ENCODE measurements at places on chromosomes 5 and 9. TPM values are rescaled to one million over a fixed set of nuclear protein-coding genes. Genes with fewer than 3 reads are reported as not detected.

ANKRD18A gene
- 2.8 TPM for total RNA-seq

SPATA31C1 gene
- total RNA-seq, result not detected

FIBCD1 gene
- 0.09 TPM for total RNA-seq

GFI1B gene
- total RNA-seq, result 0.61 TPM

IFNA2 gene
- not detected for total RNA-seq

PCDHB15 gene
- total RNA-seq, result 0.33 TPM

SLC28A3 gene
- 1.3 TPM for total RNA-seq

INSL4 gene
- 0.05 TPM for total RNA-seq

NOXA1 gene
- total RNA-seq, result 1.9 TPM

DNA sequence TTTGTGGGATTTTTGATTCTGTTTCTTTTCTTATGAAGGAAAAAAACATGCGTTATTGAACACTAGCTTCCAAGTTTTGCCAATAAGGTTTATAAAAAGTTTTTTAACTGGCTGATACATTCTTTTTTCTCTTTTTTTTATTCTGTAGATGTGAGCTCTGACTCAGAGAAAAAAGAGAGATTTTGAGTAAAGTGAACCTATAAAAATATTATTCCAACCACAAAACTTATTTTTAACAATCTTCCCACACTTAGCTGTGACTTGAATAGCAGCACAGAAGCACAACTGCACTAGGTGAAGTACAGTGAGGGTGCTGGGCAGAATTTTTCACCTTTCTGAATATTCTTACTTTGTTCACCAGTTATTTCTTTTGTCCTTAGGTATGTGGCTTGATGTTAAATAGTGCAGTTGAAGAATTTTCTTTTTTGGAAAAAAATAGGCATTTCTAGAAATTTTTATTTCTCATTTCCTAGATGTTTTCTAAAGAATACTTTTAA is 41.6 kb downstream of the CHSY3 start:
- H3K36me3 ChIP-seq, result no peaks in the 10 kb centered on the region
- DNase-seq, result no peak
- no peak overlapping the region for H3K4me3 ChIP-seq
- no peaks in the 10 kb centered on the region for H3K27me3 ChIP-seq
- H3K4me1 ChIP-seq, result no peaks in the 10 kb centered on the region

DNA sequence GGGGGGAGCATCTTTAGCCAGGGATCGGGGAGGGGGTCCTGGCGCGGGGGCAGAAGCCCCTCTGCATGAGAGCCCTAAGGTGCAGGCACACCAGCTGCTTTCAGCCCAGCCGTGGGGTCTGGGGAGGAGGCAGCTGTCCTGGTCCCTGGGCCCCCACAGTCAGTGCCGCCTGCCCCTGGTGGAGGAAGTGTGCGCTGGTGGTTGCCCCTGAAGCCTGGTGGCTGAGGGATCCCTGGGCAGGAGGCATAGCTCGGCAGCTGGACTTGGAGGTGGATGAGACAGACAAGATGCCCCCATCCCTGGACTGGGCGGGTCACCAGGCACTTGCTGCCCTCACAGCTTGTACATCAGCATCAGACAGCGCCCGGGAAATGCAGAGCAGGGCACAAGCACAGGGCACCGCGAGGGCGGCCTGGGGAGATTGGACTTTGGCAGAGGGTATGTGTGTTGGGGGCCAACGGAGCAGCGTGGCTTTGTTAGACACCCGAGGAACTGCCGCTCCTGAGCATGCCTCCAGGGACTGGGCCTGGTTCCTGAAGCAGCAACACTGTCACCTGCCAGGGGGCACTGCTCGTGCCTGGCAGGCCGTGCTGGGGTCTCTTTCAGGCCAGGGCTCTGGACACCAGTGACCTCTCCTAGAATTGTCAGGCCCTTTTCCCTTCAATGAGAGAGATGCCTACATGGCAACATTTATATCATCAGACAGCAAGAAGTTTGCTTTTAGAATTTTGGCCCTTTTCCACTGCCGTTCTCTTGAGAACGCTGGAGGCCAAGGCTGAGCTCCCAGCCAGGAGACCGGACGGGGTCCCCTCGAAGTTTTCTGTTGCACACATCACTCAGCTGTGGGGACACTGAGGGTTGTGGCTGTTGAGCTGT is 41.9 kb upstream of the CTSL start:
- no peak overlapping the region for H3K27ac ChIP-seq
- DNase-seq, result no peak
- H3K36me3 ChIP-seq, result peaks cover 81% of the 10 kb centered on the region

DNA sequence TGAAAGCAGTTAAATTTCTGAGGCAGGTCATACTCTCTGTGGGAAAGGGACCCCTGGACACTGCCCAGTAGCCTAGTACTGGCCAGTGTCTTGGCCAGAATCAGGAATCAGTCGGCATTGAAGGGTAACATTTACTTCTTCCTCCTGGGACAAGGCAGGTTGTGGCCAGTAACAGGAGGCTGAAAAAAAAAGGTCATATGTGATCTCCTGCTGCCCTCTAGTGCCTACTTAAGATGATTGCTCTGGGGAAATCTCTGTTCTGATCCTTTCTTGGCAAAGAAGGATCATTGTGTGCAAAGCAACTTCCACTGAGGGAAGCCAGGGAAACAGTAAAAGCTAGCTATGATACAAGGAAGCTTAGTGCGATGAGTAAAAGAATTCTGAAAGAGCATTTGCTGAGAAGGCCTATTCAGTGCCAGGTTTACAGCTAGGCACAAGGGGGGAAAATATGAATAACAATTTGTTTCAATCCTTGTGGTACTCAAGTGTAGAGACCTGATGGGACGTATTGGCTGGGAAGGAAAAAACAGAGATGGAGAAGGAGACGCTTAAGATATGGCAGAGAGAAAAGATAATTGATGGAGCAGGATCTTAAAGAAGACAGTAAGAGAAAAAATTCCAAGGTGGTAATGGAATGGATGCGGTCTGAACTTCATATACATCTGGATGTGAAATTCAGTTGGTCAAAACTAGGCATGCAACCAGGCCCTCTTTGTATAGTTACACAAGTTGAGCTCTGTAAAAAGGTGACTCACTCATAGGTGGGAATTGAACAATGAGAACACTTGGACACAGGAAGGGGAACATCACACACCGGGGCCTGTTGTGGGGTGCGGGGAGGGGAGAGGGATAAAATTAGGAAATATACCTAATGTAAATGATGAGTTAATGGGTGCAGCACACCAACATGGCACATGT is 25.8 kb upstream of the TRIM32 start:
- DNase-seq, result peak; percentile 21
- no peak overlapping the region for H3K27ac ChIP-seq
- H3K4me3 ChIP-seq, result no peak overlapping the region

DNA sequence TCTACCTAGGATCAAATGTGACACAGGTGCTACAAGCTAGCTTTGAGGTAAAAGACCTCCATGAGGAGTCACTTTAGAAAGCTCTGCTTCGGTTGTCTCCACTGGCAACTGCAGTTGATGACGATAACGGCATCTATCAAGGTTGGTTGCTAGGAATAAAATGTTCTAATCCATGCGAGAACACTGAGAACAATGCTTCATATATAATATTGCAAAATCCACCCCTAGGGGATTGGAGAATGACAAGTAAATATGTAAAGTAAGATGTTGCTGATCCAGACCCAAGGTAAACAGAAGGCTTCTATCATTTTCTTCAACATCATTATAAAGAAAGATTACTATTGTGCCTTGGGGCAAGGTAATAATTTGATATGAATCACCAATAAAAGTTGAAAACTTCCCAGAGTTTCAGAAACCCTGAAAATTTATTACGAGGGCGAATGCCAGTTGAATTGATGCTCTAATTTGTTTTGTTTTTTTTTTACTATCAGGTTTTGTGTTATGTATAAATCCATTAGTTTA is 1003.4 kb downstream of the CDH18 start:
- no peak for DNase-seq
- H3K36me3 ChIP-seq, result no peaks in the 10 kb centered on the region
- H3K27me3 ChIP-seq, result no peaks in the 10 kb centered on the region
- no peak overlapping the region for H3K27ac ChIP-seq
- no peak overlapping the region for H3K4me3 ChIP-seq

- H3K4me3 ChIP-seq, result no peak overlapping the region
- H3K4me1 ChIP-seq, result no peaks in the 10 kb centered on the region
- no peak for DNase-seq
- peaks cover 51% of the 10 kb centered on the region for H3K36me3 ChIP-seq
- H3K27ac ChIP-seq, result no peak overlapping the region
Measured at GRCh38 chr5:133981714-133982113, 13.3 kb upstream of the C5orf15 start.

- H3K36me3 ChIP-seq, result peaks cover 13% of the 10 kb centered on the region
- DNase-seq, result no peak
- no peaks in the 10 kb centered on the region for H3K4me1 ChIP-seq
- H3K27ac ChIP-seq, result no peak overlapping the region
- no peaks in the 10 kb centered on the region for H3K27me3 ChIP-seq
Measured at GRCh38 chr9:34233672-34234071, 54.8 kb downstream of the UBAP1 start.

DNA sequence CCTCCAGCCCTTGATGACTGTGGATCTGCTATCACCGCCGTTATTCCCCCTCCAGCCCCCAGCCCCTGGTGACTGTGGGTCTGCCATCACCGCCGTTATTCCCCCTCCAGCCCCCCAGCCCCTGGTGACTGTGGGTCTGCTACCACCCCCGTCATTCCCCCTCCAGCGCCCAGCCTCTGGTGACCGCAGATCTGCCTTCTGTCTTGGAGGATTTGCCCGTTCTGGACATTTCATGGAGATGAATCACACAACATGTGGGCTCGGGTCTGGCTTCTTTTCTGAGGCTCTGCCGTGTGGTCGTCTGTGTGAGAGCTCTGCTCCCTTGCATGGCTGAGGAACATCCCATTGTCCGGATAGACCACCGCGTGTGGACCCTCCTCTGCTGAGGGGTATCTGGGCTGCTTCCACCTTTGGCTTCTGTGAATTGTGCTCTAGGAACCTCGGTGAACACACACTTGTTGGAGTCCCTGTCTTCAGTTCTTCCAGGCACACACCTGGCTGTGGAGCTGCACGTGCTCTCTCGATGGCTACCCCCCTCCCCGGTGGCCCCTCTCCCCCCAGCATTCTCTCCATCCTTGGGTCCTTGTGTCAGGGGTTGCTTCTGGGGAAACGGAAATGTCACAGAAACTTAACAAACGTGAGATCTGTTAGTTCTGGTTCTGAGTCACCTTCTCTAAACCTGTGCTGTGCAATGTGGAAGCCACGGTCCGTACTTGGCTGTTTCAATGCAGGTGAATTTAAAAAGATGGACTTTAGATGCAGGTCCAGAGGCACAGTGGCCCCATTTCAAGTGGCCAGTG is 105.3 kb upstream of the COL5A1 start:
- no peak overlapping the region for H3K4me3 ChIP-seq
- H3K4me1 ChIP-seq, result no peaks in the 10 kb centered on the region
- no peak overlapping the region for H3K27ac ChIP-seq
- H3K36me3 ChIP-seq, result no peaks in the 10 kb centered on the region
- no peak for DNase-seq

DNA sequence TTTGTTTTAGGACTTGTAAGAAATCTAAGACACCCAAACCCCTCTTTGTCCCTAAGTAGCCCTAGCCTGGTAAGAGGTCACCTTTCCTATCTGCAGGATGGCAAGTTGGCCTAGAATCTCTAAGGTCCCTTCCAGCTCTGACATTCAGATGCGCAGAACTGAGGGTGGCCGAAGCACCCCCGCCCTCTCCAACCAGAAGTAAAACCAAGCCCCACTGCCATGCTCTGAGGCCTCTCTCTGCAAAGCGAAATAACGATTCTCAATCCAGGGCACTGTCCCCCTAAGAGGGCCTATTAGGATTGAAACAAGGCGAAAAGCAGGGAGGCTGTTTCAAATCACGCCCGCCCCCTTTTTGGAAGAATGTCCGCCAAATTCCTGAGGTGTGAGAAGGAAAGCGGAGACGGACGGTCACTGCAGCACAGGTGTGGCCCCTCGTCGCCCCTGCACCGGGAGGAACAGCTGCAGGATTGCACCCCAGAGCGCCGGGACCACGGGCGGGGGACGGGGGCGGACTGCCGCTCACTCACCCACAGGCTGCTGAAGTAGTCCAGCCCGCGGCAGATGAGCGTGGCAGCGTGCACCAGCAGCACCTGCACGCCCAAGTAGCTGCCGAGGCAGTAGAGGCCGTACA is 824 bp downstream of the TMEM245 start:
- peak; percentile 19 for DNase-seq
- no peak overlapping the region for H3K27ac ChIP-seq
- H3K4me3 ChIP-seq, result peak overlapping the region; percentile 81
- no peaks in the 10 kb centered on the region for H3K27me3 ChIP-seq

GRCh38 chr9:92141144-92142129 is 26.2 kb upstream of the SPTLC1 start:
- H3K36me3 ChIP-seq, result no peaks in the 10 kb centered on the region
- peaks cover 7% of the 10 kb centered on the region for H3K4me1 ChIP-seq
- no peak for DNase-seq
- H3K27me3 ChIP-seq, result peaks cover 47% of the 10 kb centered on the region
- H3K4me3 ChIP-seq, result no peak overlapping the region
- H3K27ac ChIP-seq, result no peak overlapping the region

DNA sequence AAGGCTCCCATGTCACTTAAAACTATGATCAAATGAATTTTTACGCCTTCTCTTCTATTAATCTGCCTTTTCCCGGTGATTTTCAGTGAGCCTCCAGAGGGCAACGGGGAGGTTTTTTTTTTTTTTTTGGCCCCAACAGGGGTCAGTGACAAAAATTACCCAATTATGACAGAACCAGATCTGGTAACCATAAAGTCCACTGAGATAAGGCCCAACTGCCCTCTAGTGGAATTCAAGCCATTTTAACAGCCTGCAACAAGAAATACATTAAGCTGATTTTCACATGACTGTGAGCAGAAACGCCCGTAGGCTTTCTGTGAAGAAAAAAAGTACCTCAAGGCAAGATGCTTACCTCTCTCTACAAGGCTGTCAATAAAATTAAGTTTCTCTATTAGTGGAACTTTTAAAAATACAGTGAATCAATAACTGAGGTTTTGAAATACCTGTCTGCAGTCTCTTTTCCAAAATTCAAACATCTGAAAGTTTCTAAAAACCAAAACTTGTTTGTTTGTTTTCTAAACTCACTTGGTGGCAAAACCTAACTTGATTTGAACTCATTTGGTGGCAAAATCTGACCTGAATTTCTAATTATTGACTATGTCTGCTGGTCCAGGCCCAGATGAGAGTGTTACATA is 49.7 kb upstream of the FST start:
- H3K27ac ChIP-seq, result no peak overlapping the region
- no peaks in the 10 kb centered on the region for H3K4me1 ChIP-seq

GRCh38 chr9:134051319-134051718 is 16.5 kb downstream of the BRD3 start:
- peaks cover 60% of the 10 kb centered on the region for H3K36me3 ChIP-seq
- no peak for DNase-seq
- no peak overlapping the region for H3K27ac ChIP-seq
- H3K4me1 ChIP-seq, result no peaks in the 10 kb centered on the region
